Left lung (tissue), 14 donors: ENCODE measurements at places on chromosomes 1 and 21. TPM values are rescaled to one million over a fixed set of nuclear protein-coding genes. Genes with fewer than 3 reads are reported as not detected.

DNA sequence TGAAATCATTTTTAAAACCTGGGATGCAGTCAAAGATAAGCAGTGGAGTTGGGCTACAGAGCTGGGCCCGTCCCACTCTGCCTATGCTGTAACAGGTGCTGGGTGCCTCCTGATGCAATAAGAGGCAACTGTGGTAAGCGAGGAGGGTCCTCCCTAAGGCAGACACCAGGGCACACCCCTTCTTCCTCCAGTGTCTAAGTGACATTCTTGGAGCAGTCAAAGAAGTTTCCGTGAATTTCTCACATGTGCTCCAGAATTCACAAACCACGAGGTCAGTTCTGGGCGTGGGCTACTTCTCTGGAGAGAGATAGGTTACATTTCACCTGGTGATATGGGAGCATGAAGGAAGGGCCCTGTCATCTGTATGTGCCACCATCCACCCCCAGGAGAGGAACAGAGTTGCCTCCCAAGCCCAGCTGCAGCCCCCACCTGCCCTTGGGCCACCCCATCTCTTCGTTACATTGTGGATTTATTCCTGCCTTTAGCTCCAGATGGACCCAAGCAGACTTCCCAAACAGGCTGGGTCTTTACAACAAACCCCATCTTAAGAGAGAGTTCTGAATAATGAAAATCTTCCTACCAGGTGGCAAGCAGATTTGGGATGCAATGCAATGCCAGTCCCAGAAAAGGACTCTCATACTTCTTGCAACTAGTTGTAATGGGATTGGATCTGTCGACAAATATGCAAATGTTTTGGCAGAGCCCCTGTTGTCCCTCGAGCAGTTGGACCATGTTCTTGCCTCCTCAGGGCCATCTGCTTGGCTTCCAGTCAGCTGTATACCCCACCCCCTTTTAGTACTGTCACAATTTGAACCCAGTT, 82.5 kb upstream of the CNTN2 start:
- no peak for DNase-seq

- DNase-seq: no peak
These were observed 63.7 kb upstream of the COG2 start for GRCh38 chr1:230578616-230579015.

The EPHA2 gene
- 38.3 TPM for polyA plus RNA-seq

- DNase-seq: no peak
These were observed 9.4 kb downstream of the MECR start for GRCh38 chr1:29221296-29221695.

The AVPR1B gene
- not detected for polyA plus RNA-seq

DNA sequence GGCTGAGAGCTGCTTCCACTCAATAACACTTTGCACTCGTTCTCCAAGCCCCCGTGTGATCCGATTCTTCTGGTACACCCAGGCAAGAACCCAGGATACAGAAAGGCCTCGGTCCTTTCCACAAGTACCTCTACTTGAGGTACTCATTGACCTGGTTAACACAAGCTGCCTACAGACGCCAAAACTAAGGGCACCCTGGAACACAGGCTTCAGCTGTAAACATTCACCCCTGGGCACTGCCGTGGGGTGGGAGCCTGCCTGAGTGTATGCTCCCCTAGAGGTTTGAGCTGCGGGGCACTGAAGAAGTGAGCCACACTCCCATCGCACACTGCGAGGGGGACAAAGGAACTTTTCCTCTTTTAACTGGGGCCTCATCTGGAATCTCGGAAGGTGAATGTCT, 30.5 kb downstream of the LRRC3 start:
- DNase-seq: no peak

The DNASE2B gene
- 0.11 TPM for polyA plus RNA-seq

DNA sequence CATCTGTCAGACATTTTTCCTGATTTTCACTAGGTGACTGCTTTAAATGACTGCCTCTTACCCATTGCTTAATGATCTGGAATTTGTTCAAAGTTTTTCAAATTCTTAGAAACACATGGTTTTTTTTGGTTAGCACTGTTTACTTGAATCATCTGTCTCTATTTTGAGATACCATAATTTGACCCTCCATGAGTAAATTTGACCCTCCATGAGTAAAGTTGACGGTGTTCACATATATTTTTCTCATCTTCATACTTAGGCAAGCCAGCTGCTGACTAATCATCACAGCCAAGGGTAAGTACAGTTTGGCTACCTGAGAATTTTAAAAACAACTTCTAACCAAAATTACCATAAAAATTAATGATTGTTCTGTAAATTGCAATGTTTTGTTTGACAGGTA, 586.5 kb downstream of the PTBP2 start:
- no peak for DNase-seq

The DNAH14 gene
- 13.2 TPM for polyA plus RNA-seq

DNA sequence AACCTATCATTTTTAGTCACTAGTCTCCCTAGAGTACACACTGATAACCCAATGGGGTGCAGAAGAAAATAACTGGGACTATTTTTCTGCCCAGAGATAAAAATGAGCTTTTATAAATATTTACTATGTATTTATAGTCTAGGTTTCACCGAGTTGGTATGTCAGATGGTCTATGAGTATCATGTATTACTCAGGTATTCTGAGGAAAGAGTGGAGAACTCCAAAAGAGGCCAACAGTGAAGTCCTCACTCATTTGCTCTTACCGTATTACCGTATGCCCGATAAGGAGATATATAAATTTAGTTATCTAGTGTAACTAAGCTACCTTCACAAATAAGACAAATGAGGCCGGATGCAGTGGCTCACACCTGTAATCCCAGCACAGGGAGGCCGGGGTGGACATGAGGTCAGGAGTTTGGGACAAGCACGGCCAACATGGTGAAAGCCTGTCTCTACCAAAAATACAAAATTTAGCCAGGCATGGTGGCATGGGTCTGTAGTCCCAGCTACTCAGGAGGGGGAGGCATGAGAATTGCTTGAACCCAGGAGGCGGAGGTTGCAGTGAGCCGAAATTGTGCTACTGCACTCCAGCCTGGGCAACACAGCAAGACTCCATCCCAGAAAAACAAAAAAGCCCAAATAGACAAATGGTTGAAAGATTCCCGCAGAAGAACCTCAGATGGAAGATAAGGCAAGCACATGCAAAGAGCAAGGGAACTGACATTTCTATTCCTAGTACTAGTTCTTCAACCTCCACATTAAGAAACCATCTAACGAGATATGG, 15.6 kb downstream of the CSDE1 start:
- DNase-seq: no peak

DNA sequence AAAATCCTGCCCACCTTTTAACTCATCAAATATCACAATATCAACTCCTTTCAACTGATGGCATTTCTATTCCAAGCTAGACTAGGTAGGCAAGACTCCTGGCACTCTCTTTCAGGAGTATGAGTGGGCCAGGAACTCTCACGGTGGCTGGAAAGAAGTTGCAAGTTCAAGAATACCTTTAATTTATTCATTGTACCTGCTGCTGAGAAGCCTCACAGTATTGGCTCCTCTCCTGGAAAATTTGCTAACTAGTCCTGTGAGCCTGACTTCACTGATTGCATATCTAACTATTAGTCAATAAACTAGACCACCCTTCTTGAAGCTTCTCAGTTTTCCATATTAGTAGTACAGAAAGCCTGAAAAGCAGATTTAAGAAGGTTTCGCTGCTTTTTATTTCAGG, 120.2 kb downstream of the DUSP10 start:
- DNase-seq: no peak

DNA sequence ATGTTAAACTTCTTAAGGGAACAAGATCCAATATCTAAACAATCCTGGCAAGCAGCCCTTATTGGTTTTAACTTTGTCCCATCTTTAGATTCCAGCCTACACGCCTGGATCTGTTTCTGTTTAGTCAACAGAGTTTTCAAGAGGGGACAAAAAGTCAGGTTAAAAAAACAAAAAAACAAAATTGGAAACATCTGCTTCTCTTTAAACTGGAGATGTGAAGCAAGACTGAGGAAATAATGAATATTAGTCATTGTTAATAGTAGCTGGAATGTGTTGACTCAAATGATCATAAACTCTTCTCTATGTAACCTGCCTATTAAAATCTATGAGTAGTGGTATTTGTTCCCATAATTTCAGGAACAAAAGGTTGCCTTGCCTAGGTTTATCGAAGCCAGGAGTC, 55.0 kb downstream of the NID1 start:
- DNase-seq: no peak
